Panc1 (cell line): ENCODE measurements at places on chromosomes 1 and 21. TPM values are rescaled to one million over a fixed set of nuclear protein-coding genes. Genes with fewer than 3 reads are reported as not detected.

The SH2D2A gene
- 0.69 TPM for total RNA-seq

The KRTAP15-1 gene
- total RNA-seq: not detected

GRCh38 chr1:33390542-33390941, 40.4 kb downstream of the PHC2 start:
- H3K27ac ChIP-seq: no peak overlapping the region
- no peaks in the 10 kb centered on the region for H3K4me1 ChIP-seq
- DNase-seq: no peak
- H3K36me3 ChIP-seq: no peaks in the 10 kb centered on the region
- no peaks in the 10 kb centered on the region; the same call in 1 of the 2 replicates for H3K27me3 ChIP-seq

DNA sequence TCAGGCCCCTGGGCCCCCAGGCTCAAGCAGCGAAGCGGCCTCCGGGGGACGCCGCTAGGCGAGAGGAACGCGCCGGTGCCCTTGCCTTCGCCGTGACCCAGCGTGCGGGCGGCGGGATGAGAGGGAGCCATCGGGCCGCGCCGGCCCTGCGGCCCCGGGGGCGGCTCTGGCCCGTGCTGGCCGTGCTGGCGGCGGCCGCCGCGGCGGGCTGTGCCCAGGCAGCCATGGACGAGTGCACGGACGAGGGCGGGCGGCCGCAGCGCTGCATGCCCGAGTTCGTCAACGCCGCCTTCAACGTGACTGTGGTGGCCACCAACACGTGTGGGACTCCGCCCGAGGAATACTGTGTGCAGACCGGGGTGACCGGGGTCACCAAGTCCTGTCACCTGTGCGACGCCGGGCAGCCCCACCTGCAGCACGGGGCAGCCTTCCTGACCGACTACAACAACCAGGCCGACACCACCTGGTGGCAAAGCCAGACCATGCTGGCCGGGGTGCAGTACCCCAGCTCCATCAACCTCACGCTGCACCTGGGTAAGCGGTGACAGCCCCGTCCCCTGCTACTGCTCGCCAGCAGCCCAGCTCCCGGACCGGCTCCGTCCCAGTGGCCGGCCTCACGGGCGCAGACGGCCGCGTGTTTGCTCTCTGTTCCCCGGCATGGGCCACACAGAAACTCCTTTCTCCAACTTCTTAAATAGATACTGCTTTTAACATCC, 539 bp downstream of the LAMC1 start:
- H3K27me3 ChIP-seq: no peaks in the 10 kb centered on the region
- H3K4me3 ChIP-seq: peak overlapping the region; percentile 83
- H3K27ac ChIP-seq: peak overlapping the region; percentile 81
- no peak for DNase-seq

The ARTN gene
- 0.49 TPM for total RNA-seq

- no peak overlapping the region for H3K27ac ChIP-seq
- no peak overlapping the region for H3K4me3 ChIP-seq
- no peaks in the 10 kb centered on the region for H3K36me3 ChIP-seq
- peak; percentile 70 for DNase-seq
- H3K4me1 ChIP-seq: no peaks in the 10 kb centered on the region; the same call in 1 of the 2 replicates
- H3K27me3 ChIP-seq: 0 out of 2 replicates have a peak, but pooled peaks cover 4% of the 10 kb centered on the region
Measured at GRCh38 chr1:26417111-26417759, 6.6 kb downstream of the LIN28A start.

The SORT1 gene
- total RNA-seq: 25.1 TPM

DNA sequence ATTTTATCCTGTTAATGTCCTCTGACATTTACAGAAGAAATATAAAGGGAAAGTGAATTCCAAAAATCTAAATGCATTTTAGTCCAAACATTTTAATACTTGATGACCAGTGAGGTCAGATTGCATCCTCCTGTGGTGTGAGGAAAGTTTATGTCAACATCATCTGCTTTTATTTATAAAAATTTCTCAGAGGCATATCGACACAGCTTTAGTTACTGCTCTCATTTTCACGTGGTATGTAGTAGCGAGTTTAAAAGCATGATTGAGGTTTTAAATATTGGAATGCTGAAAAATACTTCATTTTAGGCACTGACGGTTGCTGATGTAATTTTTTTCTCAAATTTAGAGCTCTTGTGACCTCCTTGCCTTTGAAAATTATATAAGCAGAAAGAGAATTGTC, 234.8 kb downstream of the HMCN1 start:
- no peak overlapping the region for H3K4me3 ChIP-seq
- no peaks in the 10 kb centered on the region for H3K27me3 ChIP-seq

The VANGL2 gene
- 0.10 TPM for total RNA-seq

- H3K4me1 ChIP-seq: no peaks in the 10 kb centered on the region
- H3K4me3 ChIP-seq: no peak overlapping the region
Measured at GRCh38 chr1:44890007-44890406, 47.0 kb upstream of the PTCH2 start.
